ENCODE measurements at places on chromosomes 4 and X. TPM values are rescaled to one million over a fixed set of nuclear protein-coding genes. Genes with fewer than 3 reads are reported as not detected.

DNA sequence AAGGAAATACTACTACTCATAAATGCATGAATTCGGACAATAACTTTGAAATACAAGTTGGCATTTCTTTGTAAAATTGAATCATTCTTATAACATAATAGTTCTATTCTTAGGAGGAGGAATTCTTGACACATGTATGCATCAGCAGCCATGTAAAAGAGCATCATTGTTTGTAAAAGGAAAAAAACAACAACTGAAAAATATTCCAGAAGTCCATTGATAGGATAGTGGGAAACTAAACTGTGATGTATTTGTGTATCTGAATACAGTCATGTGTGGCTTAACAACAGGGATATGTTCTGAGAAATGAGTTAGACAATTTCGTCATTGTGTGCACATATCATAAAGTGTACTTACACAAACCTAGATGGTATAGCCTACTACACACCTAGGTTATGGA is 102.0 kb upstream of the SH3RF1 start:
- peak; percentile 94 for DNase-seq

GRCh38 chr4:183920512-183920911 is 15.4 kb downstream of the STOX2 start:
- DNase-seq = no peak

Gene LRP2BP
- 0.71 TPM for total RNA-seq

- DNase-seq = no peak
These were observed 46.8 kb downstream of the GSTCD start for GRCh38 chr4:105755375-105755774.

GRCh38 chr4:168685136-168685809 is 188.4 kb downstream of the PALLD start:
- DNase-seq = no peak

Gene CENPVL3
- 0.19 TPM for total RNA-seq

Gene UGT2B11
- not detected for total RNA-seq

DNA sequence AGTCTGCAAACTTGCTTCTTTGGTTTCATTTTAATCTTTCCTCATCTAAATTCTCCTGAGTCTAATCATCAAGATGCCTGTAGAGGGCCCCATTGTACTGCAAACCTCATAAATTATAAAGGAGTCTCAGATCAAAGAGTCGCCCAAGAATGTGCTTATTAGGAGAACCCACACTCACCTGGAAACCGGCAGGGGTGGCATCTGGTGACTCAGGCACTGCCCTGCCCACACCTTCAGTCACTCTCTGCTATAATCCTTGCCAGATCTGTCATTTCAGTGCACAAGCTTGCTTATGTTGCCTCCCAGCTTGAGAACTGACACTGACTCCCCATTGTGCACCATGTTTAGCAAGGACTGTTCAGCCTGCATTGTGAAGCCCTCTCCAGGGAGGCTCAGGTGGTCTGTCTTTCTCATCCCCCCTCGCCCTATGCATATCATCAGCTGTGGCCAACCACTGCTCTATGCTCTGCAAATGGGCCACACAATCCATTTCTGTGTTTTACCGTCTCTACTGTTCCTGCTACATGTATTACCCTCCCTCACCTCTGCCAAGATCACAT is 12.4 kb downstream of the EPGN start:
- DNase-seq = peak; percentile 67

DNA sequence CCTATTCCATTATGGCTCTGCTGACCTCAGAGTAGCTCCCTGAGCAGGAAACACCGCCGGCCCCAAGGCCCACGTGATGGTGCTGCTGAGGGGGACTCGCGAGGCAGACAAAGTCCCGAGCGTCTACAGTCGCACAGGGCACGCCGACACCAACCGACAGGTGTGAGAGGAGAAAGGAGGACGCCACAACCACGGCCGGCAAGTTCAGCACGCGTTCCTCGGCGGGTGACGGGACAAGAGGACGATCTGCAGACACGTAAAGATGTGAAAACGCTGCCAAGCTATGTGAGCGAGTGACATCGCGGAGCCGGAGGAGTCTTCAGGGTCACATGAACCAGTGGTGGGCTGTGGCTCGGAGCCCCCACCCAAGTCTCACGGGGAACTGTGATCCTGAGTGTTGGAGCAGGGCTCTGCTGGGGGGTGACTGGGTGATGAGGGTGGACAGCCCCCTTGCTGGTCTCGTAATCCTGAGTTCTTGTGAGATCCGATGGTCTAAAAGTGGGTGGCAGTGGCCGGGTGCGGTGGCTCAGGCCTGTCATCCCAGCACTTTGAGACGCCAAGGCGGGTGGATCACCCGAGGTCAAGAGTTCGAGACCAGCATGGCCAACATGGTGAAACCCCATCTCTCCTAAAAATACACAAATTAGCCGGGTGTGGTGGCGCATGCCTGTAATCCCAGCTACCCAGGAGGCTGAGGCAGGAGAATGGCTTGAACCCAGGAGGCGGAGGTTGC is 34.0 kb downstream of the PPP2R3B start:
- DNase-seq = no peak

Gene KCND1
- 0.13 TPM for total RNA-seq

Gene NEUROG2
- total RNA-seq = 0.69 TPM

Data from SK-MEL-5 (cell line).